ENCODE measurements at places on chromosomes 5 and 9. TPM values are rescaled to one million over a fixed set of nuclear protein-coding genes. Genes with fewer than 3 reads are reported as not detected.

DCAF10 gene
- 42.1 TPM for total RNA-seq

C5orf52 gene
- not detected for total RNA-seq

NR5A1 gene
- not detected for total RNA-seq

SLC6A19 gene
- total RNA-seq: not detected

DMRT1 gene
- total RNA-seq: not detected
